ENCODE measurements at places on chromosomes 5 and 9. TPM values are rescaled to one million over a fixed set of nuclear protein-coding genes. Genes with fewer than 3 reads are reported as not detected.

- no peak for DNase-seq
Observed at GRCh38 chr5:160491438-160491837, 69.8 kb downstream of the PTTG1 start.

DNA sequence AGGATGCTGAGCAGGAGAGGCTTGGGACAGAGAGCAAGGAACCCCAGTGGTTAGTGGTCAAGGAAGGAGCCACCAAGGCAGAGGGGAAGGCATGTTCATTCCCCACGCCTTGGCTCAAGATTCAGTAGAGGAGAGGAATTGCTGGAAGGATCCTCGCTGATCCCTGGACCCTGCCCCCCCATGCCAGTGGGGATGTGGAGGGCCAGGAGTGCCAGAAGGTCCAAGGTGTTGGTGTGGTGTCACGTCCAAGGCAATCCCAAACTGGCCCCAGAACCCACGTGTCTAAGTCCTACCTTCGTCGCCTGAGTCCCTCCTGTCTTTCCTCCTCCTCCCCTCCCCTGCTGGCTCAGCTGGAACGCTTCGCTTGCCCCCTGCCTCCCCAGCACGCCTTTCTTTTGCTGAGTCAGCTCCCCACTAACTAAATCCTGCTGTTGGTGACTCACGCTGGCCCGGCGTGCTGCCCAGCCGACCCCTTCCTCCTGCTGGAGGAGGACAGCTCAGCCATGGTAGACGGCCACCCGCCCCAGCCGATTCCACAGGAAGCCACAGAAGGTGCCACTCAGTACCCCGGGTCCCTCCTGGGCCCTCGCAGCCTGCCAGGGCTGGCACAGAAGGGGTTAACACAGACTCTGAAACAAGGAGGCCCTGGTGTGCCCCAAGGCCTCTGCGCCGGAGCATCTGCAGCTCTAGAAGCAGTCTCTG lies 37.6 kb upstream of the ORM1 start:
- no peak for DNase-seq

- DNase-seq = no peak
Observed at GRCh38 chr9:627336-627970, 214.0 kb upstream of the DMRT1 start.

DNA sequence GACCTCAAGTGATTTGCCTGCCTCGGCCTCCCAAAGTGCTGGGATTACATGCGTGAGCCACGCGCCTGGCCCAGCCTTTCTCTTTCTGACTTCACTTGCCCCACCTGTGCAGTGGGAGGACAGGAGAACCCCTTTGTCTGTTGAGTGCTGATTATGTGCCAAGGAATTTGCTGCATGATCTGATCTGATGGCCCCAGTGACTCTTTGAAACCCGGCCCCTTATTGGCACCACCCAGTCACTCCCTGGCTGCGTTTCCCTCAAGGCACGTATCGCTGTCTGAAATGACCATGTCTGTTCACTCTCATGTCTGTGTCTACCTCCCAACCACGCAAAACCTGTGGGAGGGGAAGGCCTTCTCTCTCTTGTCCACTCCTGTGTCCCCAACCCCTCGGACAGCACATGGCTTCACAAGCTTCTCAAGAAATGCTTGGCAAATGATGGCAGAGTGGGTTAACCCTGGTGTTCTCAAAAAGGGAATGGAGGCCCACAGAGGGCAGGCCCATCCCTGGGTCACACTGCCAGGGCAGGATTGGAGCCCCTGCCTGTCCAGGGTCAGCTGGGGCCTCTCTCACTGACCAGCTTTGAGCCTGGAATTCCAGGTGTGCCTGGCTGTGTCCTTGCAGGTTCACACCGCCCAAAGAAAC lies 21.9 kb downstream of the NEK6 start:
- DNase-seq = no peak

BAAT gene
- total RNA-seq = not detected

All from G401 (cell line).